ENCODE measurements at places on chromosomes 2 and 18.

DNA sequence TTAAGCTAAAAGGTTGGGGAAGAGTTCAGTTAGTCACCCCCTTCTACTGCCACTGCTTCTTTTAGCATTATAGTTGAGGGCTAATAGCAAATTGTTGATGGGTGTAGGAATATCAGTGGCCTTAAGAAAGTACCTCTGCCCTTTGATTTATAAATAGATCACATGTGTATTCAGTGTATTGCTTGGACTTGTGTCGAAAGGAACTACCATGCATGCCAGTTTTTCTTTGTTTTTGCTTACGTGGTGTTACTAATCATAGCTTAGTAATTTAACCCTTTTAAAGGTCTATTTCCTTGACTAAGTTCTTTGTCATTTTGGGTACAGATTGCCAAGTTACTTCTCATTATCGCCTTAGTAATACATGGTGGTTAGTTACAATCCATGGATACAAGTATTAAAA lies 85.6 kb downstream of the MIB1 start:
- no peak for DNase-seq

- DNase-seq: no peak
These were observed 228.6 kb downstream of the CCDC74A start for GRCh38 chr2:131756141-131756907.

DNA sequence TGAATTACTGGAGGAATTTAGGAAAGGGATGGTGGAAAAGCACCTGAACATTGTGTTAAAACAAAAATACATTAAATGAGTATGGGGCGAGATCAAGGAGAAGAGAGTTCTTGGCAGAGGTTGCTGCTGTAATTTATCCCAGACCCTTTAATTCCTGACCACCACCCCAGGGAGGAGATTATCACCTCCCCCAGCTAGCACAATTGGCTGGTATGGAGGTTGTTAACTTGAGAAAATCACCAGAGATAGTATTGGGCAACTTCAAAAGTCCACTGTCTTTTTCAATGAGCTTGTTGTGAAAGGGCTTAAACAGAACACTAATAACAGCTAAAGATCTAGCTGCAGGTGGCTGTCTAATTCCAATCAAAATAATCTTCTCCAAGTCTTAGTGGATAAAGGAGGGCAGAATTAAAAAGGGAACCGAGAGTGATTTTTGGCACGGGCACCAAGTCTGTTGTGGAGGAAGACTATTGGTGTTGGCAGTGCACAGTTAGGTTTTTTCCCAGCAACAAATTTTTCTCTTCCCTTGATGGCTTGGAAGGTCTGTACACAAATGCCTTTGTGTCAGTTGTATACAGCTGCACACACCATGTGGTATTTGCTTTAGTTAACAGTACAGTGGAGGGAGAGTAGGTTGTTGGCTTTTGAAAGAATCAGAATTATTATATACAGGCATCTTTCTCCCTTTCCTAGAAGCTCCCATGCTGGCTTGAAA lies 289.5 kb downstream of the SLC4A3 start:
- DNase-seq: no peak

GRCh38 chr2:45889620-45890370 lies 238.3 kb downstream of the PRKCE start:
- no peak for DNase-seq

DNA sequence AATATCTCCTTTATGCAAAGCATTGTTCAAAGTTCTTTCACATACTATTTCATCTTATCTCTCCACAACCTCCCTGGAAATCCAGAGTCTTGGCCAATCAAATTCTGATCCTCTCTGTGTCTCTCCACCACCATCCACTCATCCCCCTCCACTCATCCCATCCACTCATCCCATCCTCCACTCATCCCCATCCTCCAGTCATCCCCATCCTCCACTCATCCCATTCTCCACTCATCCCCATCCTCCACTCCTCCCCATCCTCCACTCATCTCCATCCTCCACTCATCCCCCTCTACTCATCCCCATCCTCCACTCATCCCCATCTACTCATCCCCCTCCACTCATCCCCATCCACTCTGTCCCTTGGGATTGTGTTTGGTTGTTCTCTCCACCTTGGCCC lies 101.1 kb downstream of the BCL2 start:
- DNase-seq: no peak

DNA sequence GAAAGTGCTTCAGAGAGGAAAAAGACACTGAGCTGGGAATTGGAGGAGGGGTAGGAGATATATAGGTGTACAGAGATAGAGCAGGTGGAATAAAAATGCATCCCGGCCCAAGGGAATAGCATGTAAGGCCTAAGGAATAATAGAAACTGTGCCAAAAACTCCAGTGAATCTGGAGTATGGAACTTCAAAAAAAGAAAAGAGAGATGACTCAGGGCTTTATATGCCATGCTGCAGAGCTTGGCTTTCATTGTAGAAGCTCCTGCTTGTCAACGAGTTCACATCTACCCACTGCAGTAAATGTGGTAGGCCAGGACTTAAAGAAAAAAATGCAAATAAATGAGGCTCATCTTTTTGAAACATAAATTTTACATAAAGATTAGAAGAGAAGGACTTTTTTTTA lies 131.8 kb downstream of the MREG start:
- DNase-seq: no peak

GRCh38 chr2:34853646-34854045 lies 1254.5 kb upstream of the FAM98A start:
- no peak for DNase-seq

- no peak for DNase-seq
These were observed 12.7 kb upstream of the DUSP2 start for GRCh38 chr2:96157649-96158553.

DNA sequence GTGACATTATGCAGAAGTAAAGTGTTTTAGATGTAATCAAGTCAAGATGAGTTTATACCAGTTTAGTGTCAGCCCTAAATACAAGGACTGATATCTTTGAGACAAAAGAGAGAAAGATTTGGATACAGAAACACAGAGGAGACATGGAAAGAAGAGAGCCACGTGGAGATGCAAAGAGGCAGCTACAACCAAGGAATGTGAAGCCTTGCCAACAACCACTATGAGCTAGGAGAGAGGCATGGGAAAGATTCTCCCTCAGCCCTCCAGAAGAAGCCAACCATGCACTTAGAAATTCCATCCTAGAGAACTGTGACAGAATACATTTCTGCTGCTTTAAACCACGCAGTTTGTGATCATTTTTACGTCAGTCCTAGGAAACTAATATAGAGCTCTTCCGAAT lies 217.2 kb downstream of the DOK6 start:
- no peak for DNase-seq

- no peak for DNase-seq
These were observed 79.6 kb downstream of the TFCP2L1 start for GRCh38 chr2:121205321-121205942.

- DNase-seq: no peak
These were observed 67.6 kb downstream of the CRIM1 start for GRCh38 chr2:36423172-36423571.

- no peak for DNase-seq
These were observed 123.9 kb downstream of the PLEKHM3 start for GRCh38 chr2:207901401-207901800.

DNA sequence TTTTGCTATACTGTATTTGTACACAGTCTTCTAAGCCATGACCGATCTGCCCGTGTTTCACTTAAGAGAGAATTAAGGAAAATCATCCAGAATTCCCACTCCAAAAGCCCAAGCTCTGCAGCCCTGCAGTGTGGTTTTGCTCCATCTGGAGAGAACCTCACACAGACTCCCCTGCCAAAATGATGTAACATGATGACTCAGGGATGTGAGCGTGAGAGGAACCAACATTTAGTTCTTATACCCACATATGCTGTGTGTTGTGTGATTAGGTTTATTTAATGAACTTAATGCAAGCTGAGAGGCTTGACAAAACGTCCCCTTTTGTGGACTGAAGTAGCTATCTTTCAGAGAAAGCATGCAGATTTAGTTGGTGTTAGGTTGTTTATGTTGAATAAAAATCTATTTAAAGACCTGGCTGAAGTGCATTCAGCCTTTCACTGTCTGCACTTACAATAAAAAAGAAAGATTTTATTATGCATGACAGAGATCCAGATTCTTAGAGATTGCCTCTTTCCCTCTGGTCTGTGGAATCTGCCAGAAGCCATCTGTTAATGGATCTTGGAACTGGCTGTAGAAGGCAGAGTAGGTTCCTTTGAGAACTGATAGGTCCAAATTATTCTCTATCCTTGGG lies 6.3 kb downstream of the RAB12 start:
- peak; percentile 57 for DNase-seq

GRCh38 chr18:12257996-12258718 lies 4.0 kb downstream of the CIDEA start:
- DNase-seq: no peak

GRCh38 chr2:14902953-14903352 lies 270.4 kb downstream of the LRATD1 start:
- DNase-seq: no peak

DNA sequence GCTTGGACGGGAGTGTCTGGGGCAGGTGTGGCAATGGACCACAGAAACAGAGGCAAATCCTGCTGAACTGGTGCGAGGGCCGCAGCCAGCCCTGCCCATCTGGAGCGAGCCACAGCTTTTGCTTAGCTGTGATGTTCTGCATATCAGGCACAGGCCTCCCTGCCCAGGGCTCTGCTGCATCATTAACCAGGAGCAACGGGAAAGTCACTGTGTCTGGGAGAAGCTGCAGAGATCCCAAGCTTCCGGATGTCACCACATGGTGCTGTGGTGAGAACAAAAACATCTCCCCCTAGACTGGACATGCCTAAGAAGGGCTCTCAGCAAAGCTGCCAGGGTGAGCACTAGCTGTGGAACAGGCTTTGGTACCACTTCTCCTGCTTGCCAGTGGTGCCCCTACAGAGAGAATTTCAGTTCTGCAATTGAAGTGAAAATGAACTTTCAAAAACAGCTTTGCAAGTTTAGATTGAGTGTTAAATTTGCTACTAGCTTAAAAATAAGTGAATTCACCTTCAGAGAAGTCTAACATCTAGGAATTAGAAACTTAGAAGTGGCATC lies 172.9 kb upstream of the MYT1L start:
- DNase-seq: no peak

- DNase-seq: no peak
These were observed 29.1 kb downstream of the ALMS1 start for GRCh38 chr2:73414696-73415095.

DNA sequence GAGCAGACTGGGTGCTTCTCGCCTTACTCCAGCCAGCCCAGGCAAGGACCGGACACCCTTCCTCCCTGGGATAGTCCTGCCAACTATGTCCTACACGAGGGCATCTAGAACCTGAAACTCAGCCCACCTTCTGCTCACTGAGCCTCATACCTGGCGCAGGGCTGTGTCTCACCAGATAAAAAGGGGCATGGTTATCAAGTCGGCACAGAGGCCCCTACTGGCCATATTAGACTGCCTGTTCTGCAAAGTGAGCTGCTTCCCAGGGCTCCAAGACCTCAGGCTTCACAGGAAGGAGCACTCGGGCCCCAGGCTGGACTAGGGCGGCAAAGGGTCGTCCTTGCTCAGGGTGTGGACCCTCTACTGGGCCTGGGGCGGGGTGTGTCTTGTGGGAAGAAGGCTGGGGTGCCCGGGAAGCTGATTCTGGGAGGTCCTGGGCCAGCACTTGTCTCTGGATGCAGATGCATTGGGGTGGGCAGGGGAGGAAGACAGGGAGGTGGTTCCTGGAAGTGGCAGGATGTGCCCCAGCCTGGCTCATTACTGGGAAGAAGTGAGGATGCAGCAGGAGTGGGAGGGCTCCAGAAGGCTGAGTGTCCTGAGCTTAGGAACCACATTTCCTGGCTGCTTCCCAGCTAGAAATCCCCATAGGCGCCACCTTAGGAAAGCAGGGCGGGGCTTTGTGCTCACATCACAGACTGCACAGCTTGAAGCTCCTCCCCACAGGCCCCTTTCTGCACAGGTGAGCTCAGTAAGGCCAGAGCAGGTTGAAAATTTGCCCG lies 19.6 kb downstream of the EHD3 start:
- DNase-seq: no peak

DNA sequence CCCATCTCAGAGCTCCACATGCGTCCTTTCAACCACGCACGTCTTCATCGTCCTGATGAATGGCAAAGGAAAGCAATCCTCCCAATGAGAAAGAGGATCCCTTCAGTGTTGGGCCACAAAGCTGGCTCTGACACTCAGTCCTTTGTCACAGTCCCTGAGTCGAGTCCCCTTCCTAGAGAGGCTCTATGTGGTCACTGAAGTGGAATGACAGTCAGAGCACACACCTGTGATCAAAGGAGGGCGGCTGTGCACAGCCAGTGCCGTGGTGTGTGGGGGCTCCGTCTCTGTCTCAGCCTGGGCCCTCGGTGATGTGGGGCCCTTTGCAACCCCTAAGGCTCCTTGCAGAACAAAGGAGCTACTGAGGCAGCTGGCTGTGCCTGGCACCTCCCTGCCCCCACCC lies 157.3 kb upstream of the APCDD1 start:
- no peak for DNase-seq

- peak; percentile 44 for DNase-seq
These were observed 7.6 kb upstream of the ONECUT2 start for GRCh38 chr18:57427429-57428201.

GRCh38 chr2:241358470-241358869 lies 2.4 kb downstream of the FARP2 start:
- no peak for DNase-seq

- no peak for DNase-seq
These were observed 456.3 kb downstream of the TGIF1 start for GRCh38 chr18:3906116-3906750.

DNA sequence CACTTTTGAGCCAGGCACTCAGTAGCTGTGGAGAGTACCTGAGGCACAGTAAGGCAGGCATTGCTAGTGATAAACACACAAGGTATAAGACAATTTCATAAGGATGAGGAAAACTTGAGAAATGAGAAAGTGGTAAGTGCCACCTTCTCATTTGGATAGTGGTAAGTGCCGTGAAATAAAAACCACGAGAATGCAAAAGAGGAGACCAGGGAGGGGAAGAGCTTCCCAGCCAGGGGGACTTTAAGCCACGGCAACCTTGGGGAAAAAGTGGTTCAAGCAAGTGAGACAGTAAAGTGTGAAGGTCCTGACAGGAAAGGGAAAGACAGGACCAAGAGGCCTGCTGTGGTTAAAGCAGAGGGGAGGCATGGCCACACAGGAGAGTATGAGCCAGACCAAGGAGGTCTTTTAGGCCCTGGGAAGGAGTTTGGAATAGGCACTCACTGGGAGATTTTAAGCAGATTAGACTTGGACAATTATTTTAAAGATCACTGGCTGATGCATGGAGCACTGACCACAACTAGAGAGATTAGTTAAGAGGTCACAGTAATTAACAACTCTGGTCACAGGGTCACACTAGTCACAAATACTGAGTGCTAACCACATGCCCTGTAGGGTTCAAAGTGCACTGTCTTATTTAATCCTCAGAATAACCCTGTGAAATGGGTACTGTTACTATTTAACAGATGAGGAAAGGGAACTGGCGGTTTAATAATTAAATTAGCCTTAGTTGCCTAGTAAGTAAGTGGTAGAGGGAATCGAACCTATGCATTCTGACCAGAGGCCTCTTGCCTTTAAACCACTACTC lies 50.1 kb downstream of the THOC1 start:
- no peak for DNase-seq
